ENCODE measurements at places on chromosomes 16 and 17. TPM values are rescaled to one million over a fixed set of nuclear protein-coding genes. Genes with fewer than 3 reads are reported as not detected.
A peak's percentile ranks its signal among the peaks of the same experiment; 100 is the strongest.

DNA sequence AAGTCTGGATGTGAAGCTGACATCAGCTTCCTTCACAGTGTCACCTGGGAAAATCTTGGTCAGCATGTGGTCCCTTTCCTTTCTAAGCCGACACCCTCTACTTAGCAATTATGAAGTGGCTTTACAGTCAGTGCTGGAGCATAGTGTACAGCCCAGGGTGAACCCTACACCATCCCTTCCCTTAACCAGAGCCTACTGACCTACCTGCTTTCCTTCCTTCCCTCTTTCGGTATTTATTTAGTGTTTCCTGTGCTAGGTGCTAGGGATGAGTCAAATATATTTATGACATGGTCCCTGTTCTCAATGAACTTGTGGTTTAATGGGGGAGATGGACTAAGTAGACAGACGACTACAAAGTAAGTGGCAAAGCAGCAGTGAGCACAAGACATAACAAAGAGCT, 77.5 kb downstream of the CDK5R1 start:
- DNase-seq, result no peak

- peak; percentile 22 for DNase-seq
Measured at GRCh38 chr16:66735891-66736290, 15.5 kb downstream of the DYNC1LI2 start.

DNA sequence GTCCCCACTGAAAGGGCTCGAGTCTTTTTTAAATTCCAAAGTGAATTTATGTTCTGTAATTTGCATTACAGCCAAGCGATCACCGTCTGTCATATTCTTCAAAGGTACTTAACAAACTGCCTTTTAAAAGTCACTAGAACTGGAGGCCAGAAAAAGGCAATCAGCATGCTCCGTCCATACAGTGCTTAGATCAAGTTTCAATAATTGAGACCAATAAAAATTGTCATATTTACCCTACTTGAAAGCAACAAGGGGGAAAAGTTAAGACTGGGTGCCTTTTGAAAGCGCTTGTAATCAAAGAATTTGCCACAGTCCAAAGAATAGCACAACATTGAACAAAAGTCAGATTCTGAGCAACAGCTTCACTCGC, 9.0 kb upstream of the ZFHX3 start:
- no peak for DNase-seq

GRCh38 chr17:65925606-65926307, 266.2 kb downstream of the CEP112 start:
- DNase-seq, result no peak

- DNase-seq, result no peak
Measured at GRCh38 chr17:82106688-82107305, 8.8 kb upstream of the FASN start.

DNA sequence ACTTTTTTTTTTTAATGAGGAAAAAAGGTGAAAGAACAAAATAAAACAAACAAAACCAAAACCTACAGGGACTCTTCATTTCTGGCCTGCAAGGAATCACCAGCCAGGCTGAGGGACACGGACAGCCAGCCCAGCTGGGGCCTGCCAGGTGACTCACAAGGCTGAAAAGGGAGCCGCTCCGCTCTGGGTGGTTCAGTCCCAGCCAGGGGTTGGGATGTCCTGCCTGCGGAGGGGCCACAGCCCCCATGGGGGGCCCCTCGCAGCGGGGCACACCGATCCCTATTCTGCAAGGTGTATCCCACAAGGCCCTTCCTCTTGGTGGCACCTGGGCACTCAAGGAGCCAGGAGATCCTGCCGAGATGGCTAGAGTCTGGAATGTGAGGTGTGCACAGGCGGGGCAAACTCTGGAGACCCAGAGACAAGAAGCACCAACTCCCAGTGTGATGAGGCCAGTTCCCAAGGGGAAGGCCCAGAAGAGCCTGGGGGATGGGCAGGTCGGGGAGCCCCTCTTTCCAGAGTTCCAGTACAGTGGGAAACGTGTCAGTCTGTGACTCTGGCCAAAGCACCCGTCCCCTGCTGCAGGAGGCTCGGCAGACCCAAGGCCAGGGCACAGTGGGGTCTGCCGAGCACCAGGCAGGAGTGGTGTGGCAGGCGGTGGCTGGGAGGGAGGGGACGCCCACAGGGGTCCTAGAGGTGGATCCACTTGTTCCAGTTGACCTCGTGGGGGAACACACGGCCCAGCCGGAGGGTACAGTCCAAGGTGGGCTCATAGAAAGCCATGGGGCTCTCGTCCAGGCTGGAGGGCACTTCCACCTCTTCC, 58.9 kb downstream of the IL21R start:
- DNase-seq, result no peak

DNA sequence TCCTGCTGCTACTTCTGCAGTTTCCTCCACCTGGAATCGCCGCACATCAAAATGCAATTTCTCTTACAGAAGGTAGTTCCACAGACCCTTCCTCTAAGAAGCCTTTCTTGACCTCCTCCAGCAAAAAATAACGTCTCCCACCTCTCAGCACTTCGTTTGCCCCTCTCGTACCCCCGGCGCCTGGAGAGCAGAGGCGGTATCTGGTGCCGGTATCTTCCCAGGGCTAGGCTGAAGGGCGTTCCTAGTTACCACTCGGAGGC, 482 bp downstream of the DCTPP1 start:
- no peak for DNase-seq

GRCh38 chr17:5595831-5596230, 11.5 kb upstream of the NLRP1 start:
- DNase-seq, result no peak

DNA sequence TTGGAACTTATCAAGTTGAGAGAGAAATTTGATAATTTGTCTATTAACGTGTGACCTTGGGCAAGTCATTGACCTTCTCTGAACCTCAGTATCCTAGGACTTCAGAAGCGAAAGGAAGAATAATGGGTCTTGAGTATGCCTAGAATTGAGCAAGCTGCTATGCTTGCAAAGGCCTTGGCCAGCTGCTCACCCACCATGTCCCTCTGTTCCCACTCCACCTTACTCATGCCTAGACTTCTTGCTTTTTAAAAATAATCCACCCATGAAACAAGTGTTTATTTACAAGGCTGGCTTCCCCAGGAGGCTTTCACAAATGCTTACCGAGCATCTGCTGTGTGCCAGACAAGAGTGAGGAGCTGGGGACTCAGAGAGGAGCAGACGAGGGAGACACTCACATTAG, 590.6 kb downstream of the MAF start:
- DNase-seq, result no peak

DNA sequence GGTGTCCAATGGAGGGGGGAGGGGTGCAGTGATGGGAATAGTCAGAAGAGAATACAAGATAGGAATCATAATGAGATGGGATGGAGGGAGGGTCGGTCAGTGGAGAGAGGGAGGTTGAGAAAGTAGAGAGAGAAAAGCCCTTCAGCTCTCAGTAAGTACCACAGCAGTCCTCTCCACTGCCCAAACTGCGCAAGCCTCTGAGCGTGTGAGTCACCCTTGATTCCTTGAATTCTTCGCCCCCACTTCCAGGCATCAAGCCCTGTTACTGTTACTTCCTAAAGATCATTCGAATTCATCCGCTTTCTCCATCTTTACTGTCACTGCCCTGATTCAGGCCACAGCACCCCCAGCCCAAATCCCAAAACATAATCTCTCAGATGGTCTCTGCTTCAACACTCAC, 2.5 kb downstream of the GUCY2D start:
- DNase-seq, result no peak

DNA sequence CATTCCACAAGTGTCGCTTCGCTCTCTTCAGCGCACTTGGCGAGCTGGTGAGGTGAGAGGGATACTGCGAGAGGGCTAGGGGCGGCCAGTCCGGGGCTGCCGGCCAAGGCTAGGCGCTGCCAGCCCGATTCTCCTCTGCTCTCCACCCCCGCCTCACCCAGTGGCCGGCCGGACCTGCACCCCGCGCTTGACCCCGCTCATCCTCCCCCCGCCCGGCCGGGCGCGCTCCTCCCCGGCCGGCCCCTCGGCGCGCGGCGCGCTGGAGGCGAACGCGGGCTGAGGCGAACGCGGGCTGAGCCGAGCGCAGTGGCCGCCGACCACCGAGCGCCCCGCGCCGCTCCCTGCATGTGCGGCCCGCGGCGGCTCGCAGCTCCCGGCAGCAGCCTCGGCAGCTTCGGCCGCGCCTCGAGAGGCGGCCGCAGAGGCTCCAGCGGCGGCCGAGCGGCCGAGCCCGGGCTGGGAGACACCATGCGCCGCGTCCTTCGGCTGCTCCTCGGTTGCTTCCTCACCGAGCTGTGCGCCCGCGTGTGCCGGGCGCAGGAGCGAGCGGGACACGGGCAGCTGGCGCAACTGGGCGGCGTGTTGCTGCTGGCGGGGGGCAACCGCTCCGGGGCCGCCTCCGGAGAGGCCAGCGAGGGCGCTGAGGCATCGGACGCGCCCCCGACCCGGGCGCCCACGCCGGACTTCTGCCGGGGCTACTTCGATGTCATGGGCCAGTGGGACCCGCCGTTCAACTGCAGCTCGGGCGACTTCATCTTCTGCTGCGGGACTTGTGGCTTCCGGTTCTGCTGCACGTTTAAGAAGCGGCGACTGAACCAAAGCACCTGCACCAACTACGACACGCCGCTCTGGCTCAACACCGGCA, at the start of gene SHISA9:
SHISA9 (plus strand) TSS at position 2 of the 865 bp plus-strand sequence.
- DNase-seq, result no peak

GRCh38 chr17:41322094-41322902, 6.8 kb upstream of the KRTAP17-1 start:
- no peak for DNase-seq

- DNase-seq, result no peak
Measured at GRCh38 chr16:1677339-1677738, 740 bp upstream of the JPT2 start.

DNA sequence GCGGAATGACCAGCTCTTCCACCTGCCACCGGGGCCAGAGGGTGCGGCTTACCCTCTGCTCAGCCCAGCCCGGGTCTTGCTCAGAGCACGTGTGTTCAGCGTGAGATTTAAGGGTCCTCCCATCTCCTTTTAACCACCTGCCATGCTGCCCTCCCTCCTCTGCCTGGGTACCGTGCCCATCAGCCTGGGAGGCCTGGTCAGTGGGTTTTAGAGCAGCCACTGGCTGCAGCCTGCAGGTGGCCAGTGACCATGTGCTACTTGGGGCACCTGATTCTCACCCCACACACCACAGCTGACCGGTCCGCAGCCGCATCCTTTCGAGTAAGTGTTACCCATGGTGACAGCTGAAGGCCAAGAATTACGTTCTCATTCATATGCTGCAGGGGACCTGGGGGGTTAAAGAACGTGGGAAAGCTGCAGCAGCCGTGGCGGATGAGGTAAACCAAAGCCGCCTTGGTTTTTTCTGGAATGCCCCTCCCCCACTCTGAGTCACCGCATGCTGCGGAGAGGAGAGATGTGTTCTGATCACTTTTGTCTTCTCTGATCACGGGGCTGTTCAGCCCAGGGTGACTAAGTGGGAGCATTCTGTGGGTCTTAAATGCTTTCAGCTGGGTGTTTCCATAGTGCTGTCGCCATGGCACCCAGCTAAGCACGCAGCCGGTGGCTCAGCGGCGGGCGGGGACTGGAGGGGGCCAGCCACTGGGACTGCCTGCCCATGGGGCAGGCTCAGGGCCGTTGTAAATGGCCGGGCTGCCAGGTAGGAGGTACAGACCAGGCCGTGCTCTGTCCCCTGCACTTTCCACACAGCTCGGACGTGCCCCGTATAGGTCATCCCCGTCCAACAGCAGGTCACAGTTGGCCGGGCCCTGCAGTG, 59.8 kb downstream of the BAIAP2 start:
- peak; percentile 90 for DNase-seq

- DNase-seq, result peak; percentile 40
Measured at GRCh38 chr17:80291260-80291659, 30.6 kb downstream of the RNF213 start.

DNA sequence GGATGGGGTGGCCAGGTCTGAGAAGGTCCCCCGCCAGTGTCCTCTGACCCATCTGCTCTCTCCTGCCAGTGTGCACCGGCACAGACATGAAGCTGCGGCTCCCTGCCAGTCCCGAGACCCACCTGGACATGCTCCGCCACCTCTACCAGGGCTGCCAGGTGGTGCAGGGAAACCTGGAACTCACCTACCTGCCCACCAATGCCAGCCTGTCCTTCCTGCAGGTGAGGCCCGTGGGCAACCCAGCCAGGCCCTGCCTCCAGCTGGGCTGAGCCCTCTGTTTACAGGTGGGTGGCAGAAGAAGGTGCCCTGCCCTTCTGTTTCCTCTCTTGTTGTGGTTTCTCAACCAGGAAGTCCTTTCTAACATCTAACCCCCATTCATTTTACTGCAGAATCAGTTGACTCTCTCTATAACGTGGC, 7.1 kb downstream of the ERBB2 start:
- no peak for DNase-seq

- DNase-seq, result no peak
Measured at GRCh38 chr17:62871291-62871690, 63.2 kb upstream of the MARCHF10 start.

SCNN1G gene
- total RNA-seq, result not detected

CHST5 gene
- total RNA-seq, result not detected

GRAP gene
- total RNA-seq, result 6.1 TPM

AP2B1 gene
- total RNA-seq, result 50.1 TPM

RNU2-1 gene
- 2,259 TPM for total RNA-seq

SAMD14 gene
- 0.50 TPM for total RNA-seq

AFMID gene
- 96.6 TPM for total RNA-seq

ZDHHC1 gene
- 2.3 TPM for total RNA-seq
